ENCODE measurements at places on chromosomes 2 and 18.
A peak's percentile ranks its signal among the peaks of the same experiment; 100 is the strongest.

DNA sequence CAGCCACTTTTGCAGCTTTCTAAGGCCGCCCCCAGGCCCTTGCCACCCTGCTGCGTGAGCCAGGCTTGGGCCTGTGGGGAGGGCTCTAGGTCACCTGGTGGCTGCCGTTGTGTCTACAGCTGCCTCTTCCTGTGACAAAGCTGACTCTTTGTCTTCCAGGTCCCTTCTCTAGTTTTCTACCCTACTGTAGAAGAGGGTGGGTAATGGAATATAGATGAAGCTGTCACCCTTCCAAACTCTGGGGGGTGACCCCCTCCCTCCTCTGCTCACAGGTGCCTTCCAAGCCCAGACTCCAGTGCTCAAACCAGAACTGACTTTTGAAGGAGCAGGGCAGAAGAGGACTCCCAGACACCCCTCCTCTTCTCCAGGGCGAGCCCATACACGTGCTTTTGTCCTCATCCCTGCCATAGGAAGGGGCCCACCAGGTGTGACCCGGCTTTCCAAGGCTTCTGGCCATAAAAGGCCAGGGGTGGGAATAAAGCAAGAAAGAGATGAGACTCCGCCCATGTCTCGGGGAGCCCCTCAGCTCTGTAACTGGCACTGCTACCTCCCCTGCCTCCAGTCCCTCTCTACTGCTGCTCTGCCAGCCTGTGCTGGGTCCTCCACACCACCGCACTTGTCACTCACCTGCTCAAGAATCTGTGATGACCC, 17.9 kb upstream of the SDC1 start:
- peak; percentile 18 for DNase-seq

GRCh38 chr2:116874021-116874420, 940.5 kb upstream of the DDX18 start:
- no peak for DNase-seq

- no peak for DNase-seq
Measured at GRCh38 chr18:64693766-64694165, 544.9 kb upstream of the LINC00305 start.

- no peak for DNase-seq
Measured at GRCh38 chr18:5556310-5556974, 12.6 kb upstream of the EPB41L3 start.

- DNase-seq, result no peak
Measured at GRCh38 chr18:28357766-28358401, 181.0 kb upstream of the CDH2 start.

- DNase-seq, result no peak
Measured at GRCh38 chr2:9052821-9053533, 49.5 kb upstream of the MBOAT2 start.

Data from activated CD8-positive, alpha-beta T cell treated with anti-CD3 and anti-CD28 coated beads for 36 hours (primary cell).